Activated CD8-positive, alpha-beta memory T cell treated with anti-CD3 and anti-CD28 coated beads for 48 hours (primary cell): ENCODE measurements at places on chromosomes 7 and 10.

DNA sequence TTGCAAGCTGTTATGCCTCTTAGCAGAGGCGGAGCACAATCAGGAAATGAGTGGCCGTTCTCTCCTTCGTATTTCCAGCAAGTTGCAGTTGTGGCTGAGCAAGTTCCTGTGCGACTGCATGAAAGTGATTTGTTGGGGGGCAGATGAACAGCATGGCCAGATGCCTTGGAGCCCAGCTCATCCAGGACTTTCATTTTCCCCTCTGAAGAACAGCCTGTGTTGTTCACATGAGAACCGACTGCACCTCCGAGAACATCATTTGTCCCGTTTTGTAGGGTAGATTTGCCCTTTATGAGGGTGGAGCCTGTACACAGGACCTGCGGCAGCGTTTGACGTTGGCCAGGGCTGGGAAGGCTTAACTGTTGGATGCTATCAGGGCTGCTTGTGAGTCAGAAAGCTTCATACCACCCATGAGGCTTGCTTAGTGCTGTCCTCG, 4.4 kb downstream of the BAG3 start:
- no peak for DNase-seq

- DNase-seq: no peak
These were observed 10.4 kb downstream of the CUL2 start for GRCh38 chr10:35079763-35080162.

DNA sequence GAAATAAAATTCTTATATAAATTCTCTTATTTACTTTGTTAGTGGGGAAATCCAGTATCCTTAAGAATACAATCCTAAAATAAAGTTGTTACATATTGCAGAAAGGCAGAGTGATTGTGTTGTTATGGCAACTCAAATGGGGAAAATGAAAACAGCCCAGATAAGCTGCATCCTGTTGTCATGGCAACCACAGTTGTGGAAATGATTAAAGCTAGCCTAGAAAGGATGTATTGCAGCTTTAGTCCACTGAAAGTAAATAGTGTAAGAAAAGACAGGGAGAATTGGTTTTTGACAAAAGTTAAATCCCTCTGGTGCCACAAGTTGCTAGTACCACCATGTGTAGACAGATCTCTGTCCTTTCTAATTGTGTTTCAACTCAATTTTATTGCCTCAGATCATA, 43.2 kb downstream of the BTRC start:
- DNase-seq: no peak

DNA sequence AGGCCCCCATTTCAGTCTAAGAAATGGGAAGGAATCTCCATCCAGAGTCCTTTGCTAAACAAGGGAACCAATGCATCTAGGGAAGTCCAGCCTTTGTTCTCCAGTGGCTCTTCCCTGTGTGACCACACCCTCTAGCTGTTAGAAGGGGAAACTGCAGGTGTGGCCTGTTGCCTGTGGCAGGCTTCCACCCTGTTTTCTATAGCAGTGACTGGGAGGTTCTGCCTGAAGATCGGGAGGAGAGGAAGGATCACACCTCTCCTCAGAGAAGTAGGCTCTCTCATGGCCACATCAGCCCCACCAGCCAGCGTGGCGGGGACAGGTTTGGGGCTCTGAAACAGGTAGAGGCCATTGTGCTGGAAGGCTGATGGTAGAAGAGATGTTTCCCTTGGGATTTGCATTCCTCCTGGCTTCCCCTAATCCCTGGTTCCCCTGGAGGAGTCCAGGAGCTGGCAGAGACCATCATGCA, 47.7 kb upstream of the TRIM8 start:
- no peak for DNase-seq

GRCh38 chr7:131602994-131603372, 46.6 kb upstream of the PODXL start:
- DNase-seq: no peak

- no peak for DNase-seq
These were observed 73.8 kb downstream of the LRGUK start for GRCh38 chr7:134200970-134201369.

DNA sequence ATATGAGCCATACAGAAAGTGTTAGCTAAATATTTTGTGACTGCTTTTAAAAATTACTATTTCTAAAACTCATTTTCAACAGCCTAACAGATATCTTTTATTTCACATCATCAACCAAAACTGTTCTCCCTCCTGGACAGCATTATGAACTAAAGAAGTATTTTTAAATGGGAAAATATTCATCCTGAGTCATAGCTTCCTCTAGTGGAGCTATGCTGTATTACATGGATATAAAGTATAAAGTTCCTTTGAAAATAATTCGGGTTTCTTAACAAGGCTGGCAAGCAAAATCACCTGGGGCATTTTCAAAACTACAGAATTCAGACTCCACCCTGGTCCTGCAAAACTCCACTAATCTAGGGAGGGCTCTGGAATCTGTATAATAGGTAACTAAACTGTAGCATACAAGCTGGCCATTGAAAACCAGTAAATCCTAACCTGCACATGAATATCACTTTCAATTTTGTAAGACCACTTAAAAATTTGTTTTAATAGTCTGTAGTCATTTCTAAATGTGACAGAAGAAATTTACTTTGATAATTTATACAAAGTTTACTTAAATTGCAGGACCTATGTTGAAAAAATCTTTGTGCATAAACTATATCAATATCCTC, 53.5 kb downstream of the SCIN start:
- DNase-seq: no peak

GRCh38 chr7:152674860-152675758, 832 bp downstream of the XRCC2 start:
- no peak for DNase-seq

DNA sequence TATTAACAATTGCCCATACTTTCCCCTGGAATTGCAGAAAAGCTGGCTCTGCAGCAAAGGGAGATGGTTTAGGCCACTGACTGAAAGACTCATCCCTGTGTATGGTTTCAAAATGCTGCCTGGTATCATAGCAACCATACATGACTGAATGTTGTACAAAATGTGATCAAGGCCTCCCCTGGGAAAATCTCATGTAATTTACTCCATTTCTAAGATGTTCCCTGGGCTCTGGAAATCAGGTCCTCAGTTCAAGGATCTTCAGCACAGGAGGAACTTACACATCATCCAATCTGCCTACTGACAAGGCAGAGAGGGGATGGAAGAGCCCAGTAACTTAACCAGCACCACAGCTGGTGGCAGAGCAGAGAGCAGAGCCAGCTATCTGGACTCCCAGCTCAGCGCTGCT, 111.8 kb downstream of the JAZF1 start:
- no peak for DNase-seq

- DNase-seq: no peak
These were observed 9.4 kb upstream of the HPS1 start for GRCh38 chr10:98456043-98456570.

DNA sequence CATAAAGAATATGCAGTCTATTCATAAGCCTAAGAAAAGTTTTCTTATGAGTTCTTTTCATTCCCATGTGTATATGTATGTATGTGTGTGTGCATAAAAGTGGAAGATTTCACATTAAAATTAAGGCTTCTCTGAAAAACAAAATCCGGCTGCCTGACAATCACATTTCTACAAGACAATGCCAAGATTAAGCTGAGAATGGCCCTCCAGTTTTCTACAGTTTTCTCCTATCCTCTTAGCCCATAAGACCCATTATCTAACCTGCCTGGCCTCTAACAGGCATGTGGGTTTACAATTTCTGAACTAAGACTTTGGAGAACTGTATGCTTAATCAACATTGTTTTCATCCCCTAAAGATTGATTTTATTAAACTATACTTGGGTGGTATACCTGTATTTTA, 446.0 kb upstream of the SEMA3A start:
- DNase-seq: no peak

DNA sequence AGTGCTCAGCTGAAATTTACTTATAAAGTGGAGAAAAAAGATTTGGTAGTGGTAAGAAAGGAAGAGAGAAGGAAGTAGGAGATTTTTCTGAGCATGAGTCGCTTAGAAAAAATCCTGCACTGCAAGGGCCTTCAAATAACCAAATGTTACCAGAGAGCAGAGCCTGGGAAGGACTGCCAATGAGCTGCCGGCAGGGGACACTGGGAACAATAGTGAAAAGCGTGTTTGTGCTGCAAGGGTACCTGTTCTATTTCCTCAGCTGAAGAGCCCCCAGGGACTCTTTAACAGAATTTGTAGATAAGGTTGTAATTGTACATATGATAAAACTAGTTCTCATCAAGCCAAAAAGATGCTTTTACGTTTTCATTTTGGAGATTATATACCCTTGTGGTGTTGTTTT, 696.3 kb upstream of the C7orf33 start:
- DNase-seq: no peak
